ENCODE measurements at places on chromosomes 2 and 18. TPM values are rescaled to one million over a fixed set of nuclear protein-coding genes. Genes with fewer than 3 reads are reported as not detected.

The TACR1 gene
- 0.07 TPM for total RNA-seq

The HDHD2 gene
- 14.7 TPM for total RNA-seq

DNA sequence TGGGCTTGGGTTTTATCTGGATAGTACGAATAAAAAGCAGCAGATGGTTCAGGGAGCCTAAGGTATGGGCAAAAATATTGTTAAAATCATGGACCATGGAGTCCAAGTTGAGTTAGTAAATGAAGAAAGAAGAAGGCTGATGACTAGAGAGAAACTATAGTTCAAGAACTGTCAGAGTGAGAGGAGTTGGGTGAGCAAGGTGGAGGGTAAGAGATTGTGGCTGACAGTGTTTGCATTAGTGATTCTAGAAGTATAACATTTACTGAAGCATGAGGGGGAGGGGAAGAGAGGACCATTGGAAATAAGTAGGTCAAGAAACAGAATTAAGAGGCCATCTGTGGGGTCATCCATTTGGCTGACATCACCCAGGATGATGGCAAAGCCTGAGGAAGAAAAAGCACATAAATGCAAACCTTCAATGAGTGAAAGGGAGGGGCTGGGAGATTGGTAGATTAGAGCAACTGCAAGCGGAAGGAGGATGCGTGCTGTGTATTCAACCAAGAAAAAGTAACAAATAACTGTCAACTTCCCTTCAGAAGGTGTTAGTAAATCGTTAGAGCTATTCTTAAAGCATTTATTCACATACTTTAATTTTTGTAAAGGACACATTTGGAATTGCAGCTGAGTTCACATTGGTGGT, 392.8 kb downstream of the TSN start:
- DNase-seq: no peak

DNA sequence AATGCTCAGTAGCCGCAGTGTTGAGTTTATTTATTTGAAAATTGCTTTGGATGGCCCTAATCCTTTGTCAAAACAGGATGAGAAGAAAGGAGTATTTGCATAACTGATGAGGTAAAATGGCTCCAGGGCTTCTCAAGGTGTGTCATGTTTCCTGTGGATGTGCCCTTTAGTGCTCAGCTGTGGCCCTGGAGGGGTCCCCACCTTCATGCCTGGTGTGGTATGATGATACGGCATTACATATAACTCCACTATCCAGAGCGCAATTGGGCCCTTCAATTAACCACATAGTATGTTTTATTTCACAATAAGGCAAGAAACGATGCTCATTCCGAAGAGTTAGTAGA, 39.8 kb upstream of the TMEM178A start:
- no peak for DNase-seq

DNA sequence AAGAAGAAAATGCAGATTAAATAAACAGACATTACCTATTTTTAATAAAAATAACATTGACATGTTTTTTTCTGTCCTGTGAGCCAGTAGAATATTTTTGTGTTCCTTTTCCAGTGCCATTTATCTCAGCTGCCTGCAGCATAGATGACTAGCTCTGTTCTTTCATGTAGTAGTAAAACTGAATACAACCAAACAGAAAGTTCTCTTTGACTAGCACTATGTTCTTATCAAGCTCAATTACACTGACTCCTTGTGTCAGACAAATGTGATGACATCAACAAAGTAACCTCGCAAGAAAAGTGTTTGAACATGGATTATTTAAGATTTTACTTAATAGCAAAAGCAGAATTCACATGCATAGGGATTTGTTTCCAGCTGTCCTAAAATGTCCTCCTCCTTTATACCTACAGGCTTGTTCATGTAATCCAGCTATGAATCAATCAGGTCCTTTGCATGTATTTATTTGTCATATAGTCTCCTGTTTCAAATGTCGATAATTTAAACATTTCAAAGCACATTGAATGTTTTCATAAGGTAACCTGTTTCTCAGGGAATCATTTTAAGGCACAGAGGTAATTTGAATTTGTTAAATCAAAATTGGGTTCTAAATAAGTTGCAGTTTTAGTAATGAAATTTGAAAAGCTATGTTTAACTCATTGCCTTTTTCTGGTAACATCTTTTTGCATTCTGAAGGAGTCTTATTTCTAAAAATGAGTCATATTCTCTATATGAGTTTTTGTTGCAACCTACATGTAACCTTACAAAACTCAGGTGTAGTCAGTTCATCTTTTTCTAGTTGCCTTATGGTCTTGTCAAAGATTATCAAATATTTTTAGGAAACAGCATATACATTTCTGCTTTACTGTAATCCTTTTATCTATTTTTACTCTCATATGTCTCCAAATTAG, 215.3 kb upstream of the GULP1 start:
- DNase-seq: no peak

DNA sequence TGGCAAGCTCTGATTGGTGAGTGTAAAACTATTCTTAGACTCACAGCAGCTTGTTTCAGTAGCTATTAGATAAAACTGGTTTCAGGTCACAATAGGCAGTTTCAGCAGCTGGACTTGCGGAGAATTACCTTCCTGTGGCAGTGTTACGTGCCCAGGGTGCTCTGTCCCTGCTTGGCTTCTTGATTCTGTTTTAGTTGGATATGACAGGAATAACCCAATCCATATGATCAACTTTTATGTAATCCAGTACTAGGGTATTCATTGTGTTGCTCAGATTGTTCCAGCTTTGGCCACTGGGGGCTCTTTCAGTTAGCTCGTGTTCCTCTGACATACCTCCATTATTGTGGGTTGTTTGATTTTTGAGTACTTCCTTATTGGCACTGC, 43.1 kb downstream of the INPP4A start:
- DNase-seq: no peak

DNA sequence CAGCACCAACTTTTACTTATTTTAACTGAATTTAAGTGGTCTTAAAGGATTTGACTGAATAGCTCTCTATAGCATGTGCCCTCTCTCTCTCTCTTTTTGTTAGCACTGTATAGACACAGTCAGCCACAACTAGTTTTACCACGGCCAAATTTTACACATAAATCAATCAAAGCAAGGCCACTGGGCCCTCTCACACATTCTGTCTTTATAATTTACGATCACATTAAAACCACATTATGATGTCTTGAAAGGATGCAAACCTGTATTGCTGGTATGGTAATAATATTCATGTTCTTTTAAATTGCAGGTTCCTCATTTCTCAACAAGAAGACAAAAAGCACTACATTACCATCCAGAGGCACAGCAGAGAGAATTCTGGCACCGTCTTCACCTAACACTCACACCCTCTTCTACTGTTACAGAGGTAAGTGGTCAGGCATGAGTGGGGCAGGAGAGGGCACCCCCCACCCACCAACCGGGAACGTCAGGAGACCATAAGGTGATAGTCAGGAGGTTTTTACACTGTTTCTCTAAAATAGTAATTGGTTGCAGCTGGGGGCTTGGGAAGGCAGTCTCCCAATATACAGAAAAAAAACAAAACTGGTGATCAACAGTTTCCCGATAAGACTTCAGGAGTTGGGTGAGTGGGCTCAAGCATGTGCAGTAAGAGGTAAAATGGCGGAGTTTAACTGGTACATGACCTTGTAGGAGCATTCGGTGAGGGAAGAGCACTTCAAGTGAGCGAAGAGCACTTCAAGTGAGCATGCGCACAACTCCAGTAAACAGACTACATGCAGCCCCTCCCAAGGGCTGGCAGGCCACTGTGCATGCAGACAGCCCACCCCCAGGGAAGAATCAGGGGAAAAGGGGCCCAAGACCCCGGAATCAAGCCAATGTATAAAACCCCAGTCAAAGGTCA, 296.7 kb downstream of the PIEZO2 start:
- no peak for DNase-seq

GRCh38 chr2:219434718-219435525, at the start of gene SPEG:
Gene SPEG, plus strand, starts transcription at chr2:219434843. Its CDS starts 135 bp downstream, at chr2:219434978.
- DNase-seq: no peak

GRCh38 chr2:66790651-66791181, 355.8 kb downstream of the MEIS1 start:
- no peak for DNase-seq

DNA sequence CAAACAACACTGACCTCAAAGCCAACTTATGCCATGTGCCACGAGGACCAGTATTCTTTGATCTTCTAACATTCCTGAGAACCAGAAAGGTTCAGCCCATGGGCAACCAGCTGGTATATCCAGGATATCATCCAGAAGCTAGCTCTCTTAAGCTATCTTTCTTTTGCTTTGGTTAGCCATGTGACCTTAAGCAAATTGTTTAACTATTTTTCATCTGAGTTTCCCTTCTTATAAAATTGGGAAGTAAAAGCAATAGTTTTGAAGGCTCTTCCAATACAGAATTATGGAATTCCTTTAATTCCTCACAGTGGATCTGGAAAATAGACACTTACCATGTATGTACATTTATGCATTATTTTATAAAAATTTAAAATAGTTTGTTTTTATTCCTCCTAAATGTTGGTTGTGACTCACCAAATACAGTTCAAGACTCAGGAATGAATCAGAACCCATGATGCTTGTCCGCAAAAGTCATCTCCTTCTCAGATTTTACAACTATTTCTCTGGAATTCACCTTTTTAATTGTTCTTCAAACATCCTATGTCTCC, 435.7 kb downstream of the ZEB2 start:
- no peak for DNase-seq

DNA sequence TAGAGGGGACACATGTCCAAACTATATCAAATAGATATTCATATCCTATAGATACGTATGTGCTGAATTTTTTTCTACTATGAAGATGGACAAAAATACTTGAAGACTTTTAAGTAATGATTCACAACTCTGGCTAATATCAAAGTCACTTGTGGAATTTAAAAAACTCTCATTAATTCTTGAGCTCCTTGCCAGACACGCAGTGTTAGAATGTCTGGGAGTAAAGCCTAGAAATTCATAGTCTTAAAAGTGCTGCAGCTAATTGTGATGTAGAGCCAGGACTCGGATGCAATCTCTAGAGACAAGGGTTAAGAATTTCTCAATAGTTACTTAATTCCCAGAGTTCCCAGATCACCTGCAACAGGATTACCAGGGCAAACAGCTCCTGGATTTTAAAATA, 107.4 kb downstream of the ARL6IP6 start:
- no peak for DNase-seq

DNA sequence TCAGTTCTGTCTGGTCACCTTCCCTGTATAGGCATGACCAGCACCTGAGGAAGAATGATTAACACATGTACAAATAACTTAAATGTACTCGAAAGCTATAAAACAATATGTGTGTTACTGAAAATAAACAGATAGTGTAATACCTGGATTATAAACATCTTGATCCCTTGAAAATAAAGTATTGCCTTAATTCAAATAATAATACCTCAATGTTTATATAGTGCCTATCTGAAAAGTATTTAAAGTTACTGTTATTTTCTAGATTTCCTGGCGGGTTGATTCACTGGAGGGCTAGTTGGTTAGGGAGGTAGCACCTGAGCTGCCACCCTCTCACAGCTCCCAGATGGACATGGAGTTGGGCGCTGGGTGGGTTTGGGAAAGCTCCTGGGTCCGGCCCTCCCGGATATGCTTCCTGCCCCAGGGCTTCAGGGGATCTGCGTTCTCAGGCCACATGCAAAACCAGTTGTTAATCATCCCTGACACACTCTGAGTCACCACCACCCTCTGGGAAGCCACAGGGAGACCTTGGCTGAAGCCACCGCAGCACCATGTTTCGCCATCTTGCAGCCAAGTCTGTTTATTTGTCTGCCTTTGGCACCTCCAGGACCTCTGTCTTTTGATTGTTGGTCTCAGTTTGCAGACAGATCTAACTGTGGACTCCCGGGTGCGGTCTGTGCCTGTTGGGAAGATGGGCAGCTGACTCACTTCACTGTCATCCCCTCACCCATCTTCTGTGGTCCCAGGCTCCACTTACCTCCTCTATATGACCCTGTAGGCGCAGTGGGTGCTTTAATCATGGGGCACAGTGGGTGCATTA, 35.3 kb downstream of the RAB31 start:
- peak; percentile 48 for DNase-seq

GRCh38 chr2:77513191-77513590, 9.0 kb downstream of the LRRTM4 start:
- DNase-seq: no peak
